ENCODE measurements at places on chromosomes 11 and 22.
A peak's percentile ranks its signal among the peaks of the same experiment; 100 is the strongest.

DNA sequence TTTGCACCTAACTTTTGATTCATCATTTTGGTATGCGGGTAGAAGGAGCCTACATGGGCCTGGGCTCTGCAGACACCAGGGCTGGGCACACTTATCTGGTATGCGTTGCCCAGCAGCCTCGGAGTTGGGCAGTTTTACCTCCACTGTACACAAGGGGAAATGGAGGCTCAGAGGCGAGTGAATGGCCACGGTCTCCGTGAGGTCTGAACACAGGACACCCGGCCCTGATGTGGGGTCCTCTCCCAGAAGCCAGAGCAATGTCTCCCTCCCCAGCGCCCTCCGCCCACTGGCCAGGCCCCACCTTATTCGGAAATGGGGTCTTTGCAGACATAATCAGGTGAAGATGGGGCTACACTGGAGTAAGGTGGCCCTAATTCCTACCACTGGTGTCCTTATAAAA lies 43.7 kb downstream of the OSBPL5 start:
- no peak for DNase-seq

GRCh38 chr22:36928786-36929535 lies 15.5 kb downstream of the CSF2RB start:
- no peak for DNase-seq

GRCh38 chr11:113317339-113317738 lies 3.0 kb downstream of the TTC12 start:
- no peak for DNase-seq

DNA sequence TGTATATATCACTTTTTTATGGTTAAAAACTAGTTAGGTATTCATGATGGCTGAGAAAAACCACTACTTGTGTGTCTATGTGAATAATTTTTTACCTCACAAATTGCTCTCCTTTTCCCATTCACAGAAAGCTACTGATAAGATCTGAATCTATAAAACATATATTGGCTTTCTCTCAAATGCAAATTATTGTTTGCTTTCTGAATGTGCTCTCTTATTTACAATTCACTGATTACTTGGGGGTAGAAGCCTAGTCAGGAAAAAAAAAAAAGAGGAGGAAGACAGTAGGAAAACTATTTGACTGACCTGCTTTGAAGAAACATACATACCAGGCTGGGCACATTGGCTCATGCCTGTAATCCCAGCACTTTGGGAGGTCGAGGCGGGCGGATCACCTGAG lies 20.5 kb downstream of the PGM2L1 start:
- DNase-seq, result no peak

DNA sequence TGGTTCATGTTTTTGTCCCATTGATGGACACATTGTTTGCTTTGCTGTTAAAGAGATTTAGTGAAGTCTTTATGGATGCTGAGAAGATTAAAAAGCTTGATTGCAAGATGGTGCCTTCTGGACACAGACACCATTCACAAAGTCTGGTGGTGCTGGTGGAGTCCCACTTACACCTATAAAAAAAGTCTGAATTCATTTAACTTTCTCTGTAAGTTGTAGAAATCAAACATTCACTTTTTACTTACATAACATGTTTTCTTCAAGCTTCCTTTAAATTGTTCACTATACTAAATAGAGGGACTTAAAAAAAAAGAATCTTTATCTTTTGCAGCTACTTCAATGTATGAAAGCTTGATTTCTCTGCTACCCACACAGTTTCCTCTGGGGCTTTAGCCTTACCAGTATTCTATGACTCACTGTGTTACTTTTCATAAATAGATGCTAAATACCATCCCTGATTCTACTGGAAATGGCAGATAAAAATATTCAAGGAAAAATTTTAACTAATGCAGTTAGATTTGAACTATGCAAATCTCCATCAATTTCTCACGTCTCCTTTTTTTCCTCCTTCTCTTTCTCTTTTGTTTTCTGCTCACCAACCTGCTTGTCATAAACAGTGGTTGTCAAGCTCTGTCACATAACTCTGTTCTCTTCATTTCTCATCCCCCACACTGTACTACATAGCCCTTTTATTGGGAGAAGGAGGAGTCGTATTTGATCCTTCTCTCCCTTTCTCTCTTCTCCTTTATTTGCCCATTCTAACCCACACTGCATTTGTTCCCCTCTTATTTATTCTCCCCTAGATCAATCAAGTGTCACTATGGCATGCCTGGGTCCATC lies 89.7 kb downstream of the FAM76B start:
- DNase-seq, result peak; percentile 65

- peak; percentile 21 for DNase-seq
Observed at GRCh38 chr11:129766898-129767604, 48.6 kb upstream of the TMEM45B start.

DNA sequence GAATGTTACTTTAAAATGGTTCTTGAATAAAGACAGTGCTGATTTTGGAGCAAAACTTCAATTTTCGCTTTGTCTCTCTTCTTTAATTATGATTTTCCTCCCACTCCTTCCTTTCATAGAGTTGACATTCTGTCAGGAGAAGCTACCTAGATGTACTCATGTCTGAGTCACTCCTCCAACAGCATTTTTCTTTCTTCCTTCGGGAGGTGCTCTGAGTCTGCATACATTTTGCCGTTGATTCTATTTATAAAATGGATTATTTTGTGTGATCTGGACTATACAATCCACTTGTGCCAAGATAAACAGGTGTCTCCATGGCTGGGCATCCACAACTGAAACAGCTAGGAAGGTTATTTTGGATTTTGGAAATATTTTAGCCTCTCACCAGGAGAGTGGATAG lies 588.3 kb upstream of the ANO5 start:
- DNase-seq, result no peak

DNA sequence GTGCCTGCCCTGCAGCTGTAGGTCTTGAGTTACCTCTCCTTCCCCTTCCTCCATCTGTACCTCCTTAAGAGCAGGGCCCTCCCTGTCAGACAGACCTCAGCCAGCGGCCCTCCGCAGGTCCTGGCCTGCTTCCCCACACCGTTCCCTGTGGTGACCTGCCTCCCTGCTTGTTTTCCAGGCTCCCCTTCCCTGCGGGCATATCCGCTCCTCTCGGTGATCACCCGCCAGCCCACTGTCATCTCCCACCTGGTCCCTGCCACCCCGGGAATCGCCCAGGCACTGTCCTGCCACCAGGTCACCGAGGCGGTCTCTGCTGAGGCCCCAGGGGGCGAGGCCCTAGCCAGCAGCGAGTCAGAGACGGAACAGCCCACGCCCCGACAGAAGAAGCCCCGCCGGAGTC lies 60.9 kb downstream of the BARX2 start:
- DNase-seq, result no peak

DNA sequence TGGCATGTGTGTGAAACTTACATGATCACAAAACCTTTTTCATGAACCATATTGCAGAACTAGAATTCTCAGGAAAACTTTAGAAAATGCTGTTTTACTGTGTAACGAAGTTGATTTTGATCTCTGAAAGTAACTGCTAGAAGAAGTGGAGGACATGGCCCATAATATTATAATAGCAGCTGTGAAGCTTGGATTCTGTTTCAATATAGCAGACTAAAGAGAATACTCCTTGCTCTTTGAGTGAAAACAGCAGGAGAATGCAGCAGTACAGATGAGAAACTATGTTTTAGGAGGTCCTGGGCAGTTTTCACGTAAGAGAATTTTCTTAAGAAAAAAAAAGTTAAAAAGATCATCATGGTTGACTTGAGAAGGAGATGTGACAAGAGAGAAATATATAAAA lies 76.7 kb upstream of the POU2AF2 start:
- DNase-seq, result no peak

DNA sequence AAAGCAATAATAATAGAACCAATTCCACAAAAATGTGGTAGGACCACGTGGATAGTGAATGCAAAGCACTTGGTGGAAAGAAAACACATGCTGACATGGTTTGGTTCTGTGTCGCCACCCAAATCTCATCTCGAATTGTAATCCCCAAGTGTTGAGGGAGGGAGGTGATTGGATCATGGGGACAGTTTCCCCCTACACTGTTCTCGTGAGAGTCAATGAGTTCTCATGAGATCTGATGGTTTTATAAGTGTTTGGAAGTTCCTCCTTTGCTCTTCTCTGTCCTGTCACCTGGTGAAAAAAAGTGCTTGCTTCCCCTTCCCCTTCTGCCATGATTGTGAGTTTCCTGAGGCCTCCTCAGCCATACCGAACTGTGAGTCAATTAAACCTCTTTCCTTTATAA lies 421.9 kb upstream of the CADM1 start:
- DNase-seq, result no peak

DNA sequence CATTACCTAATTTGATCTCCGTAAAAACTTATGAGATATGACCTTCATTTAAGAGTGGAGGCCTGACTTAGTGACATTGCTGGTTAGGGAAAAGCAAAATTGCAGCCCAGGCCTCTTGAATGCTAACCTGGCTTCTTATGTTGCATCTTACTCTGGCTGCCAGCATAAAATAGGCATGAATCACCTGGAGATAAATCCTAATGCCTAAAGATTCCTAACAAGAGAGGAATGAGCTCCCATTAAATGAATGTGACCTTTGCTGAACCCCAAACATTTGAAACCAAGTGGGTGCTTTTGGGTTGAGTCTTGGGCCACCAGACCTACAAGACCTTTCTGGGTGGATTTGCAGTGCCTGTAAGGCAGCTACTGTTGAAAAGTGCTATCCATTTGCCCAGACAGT lies 1145.6 kb upstream of the TENM4 start:
- DNase-seq, result no peak

DNA sequence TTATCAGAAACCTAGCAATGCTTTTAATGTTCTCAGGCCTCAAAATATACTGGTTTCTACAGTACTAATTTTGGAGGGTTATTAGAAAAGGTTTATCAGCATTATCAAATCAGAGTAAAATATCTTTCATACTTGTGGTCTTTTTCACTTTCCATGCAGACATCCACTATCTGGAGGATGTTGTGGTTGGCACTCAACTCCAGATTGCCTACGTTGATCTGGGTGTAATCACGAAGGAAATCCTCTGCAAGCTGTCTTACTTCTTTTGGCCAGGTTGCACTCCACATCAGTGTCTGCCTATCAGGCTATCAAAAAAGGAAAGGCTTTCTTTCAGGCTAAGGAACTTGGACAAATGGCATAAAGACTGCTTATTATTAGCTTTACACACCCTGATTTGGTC lies 11.6 kb downstream of the DDX17 start:
- DNase-seq, result peak; percentile 90

DNA sequence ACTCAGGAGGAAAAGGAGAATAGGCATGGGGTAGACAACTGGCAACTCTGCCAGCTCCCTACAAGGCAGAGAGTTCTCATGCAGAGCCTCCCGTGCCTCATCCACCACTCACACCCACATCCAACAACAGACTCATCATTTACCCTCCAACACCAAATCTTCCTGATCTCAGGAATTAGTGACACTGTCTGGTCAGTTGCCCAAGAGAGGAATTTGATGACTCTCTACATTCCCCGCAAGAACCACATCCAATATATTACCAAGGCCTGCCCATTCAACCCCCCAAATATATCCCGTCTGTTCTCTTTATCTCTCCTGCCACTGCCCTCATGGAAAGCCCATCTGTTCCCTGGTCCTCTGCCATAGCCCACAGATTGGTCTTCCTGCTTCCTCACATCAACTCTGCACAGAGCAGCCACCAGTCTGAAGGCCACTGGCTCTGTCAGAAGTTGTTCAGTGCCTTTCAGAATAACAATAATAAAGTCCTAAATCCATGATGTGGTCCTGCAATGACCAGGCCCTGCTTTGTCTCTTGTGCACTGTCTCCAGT lies 57.5 kb upstream of the CD82 start:
- no peak for DNase-seq

GRCh38 chr11:65373839-65374580 lies 8.4 kb downstream of the SLC25A45 start:
- no peak for DNase-seq

- no peak for DNase-seq
Observed at GRCh38 chr11:100612766-100613165, 74.3 kb upstream of the ARHGAP42 start.

DNA sequence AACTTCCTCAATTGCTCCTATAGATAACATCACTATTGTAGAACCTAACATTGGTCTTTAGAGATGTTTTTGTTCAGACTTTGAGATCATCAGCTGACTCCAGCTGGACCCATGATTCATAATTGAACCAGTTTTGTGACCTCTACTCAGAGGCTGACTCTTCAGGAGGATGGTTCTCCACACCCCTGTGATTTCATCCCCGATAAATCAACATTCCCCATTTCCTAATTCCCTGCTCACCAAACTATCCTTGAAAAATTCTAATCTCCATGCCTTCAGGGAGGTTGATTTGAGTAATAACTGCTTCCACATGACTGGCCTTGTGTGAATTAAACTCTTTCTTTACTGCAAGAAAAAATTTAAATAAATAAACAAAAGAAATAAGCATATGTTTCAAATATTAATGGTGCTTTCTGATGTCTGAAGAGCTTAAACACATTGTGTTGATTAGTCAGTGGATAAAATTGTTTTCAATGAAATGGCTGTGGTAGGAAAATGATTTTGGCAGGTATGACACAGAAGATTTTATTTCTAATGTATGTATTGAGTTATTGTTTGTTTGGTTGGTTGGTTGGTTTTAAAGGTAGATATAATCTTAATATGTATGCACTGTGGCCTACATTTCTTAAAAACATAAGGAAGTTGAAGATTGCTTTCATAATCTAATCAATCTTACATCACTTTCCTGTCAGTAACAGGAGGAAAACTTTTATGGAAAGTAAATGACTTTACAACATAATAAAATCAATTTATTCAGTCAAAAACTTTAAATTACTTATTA lies 427.9 kb upstream of the CCDC179 start:
- peak; percentile 84 for DNase-seq

DNA sequence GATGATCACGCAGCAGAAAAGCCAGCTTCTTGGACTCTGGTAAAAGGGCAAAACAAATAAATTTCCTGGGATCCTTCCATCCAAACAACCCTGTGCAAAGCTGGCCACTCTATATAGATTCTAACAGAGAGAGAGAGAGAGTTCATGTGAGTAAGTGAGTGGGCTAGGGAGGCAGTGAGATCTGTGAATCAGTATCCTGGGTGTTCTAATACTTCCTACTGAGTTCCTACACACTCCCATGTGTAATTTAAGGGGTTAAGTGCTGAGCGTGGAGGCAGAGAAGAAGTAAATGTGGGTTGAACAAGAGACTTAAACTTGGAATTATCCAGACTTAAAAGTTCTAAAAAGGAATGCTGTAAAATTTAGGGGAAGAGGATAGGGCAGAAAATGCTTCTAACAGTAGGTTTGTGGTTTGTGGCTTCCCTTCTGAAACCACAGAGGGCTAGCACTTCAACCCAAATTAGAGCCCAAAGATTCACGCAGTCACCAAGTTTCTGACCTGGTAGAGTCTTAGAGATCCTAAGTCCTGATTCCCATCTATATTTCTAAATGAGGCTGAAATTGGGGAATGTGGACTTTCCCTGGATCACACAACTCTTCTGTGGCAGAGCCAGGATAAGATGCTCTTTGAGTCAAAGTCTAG lies 413.9 kb downstream of the TENM4 start:
- peak; percentile 38 for DNase-seq

All from fibroblast of lung (primary cell).